Gastroesophageal sphincter (tissue), 4 donors: ENCODE measurements at places on chromosomes 11 and 22. TPM values are rescaled to one million over a fixed set of nuclear protein-coding genes. Genes with fewer than 3 reads are reported as not detected.
A peak's percentile ranks its signal among the peaks of the same experiment; 100 is the strongest.

DNA sequence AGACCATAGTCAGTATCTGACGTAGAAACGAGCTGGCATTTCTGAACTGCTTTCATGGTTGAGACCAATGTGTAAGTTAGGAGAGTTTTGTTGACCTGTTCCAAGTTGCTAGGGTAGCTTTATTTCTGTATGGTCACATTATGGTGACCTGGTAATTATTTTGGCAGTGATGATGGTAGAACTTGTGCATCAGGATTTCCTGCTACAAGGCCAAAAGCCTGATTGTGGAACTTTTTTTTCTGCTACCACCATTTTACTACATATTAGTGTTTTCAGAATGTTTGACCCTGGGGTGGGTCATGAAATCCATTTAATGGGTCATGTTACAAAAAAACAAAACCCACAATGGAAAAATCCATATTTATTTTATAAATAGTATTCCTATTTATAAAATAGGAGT, 18.9 kb downstream of the FBXO7 start:
- no peak for ATAC-seq

DNA sequence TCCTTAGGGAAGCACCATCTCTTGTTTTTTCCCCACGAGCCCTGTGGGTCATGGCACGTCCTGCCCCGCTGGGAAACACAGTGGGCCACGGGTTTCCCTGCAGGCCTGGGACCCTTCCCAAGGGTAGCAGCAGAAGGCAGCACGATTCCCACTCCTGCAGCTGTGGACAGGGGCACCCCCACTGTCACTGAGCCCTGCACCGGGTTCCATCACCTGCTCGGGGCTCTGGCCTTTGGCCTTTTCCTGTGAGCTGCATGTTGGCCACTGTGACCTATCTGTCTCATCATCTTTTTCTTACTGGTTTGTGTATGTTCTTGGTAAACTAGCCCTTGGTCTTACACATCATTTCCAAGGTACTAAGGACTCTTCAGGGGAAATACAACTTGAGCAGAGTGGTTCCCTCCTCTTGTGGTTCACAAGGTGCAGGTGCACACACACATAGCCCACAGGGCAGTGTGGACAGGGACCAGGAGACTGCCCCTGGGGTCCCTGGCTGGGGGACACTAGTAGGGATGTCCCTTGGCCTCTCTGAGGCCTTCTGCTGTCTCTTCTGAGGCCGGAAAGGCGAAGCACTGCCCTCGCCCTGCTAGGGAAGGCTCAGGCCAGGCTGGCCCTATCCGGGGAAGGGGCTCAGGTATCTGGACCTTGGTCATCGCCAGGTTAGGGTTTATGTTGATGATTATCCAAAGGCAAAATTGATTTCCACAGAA, 19.0 kb upstream of the TXNRD2 start:
- no peak for ATAC-seq

GRCh38 chr11:20261526-20261925, 101.3 kb upstream of the DBX1 start:
- ATAC-seq = no peak

GRCh38 chr11:11973361-11973800, 35.0 kb downstream of the DKK3 start:
- ATAC-seq = peak; percentile 79

- ATAC-seq = no peak
Measured at GRCh38 chr11:61460986-61461385, 31.1 kb downstream of the SDHAF2 start.

- no peak for ATAC-seq
Measured at GRCh38 chr11:22807855-22808570, 21.6 kb downstream of the SVIP start.

DNA sequence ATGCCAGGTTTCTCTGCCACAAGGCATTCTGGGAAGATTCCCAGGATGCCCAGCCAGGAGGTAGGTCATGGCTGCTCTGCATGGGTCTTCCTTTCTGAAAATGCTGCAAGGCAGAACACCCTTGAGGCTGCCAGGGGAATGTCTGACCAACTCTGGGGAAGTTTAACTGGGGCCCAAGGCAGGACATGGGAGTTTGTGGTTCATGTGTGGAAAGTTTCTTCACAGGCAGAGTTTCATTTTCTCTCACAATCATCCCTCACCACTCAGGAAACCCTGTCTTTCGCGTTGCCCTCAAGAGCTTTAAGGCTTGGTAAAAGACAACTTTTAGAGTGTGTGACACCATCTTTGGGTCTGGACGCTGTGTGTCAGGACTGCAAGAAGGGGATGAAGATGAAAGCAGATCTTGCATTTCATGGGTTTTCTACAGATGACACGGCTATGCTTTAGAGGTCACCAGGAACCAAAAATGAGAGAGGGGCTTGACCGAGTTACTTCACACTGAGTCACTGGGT, 133.5 kb downstream of the CD44 start:
- no peak for ATAC-seq

GRCh38 chr22:26565889-26566288, 24.0 kb downstream of the TPST2 start:
- ATAC-seq = no peak

DNA sequence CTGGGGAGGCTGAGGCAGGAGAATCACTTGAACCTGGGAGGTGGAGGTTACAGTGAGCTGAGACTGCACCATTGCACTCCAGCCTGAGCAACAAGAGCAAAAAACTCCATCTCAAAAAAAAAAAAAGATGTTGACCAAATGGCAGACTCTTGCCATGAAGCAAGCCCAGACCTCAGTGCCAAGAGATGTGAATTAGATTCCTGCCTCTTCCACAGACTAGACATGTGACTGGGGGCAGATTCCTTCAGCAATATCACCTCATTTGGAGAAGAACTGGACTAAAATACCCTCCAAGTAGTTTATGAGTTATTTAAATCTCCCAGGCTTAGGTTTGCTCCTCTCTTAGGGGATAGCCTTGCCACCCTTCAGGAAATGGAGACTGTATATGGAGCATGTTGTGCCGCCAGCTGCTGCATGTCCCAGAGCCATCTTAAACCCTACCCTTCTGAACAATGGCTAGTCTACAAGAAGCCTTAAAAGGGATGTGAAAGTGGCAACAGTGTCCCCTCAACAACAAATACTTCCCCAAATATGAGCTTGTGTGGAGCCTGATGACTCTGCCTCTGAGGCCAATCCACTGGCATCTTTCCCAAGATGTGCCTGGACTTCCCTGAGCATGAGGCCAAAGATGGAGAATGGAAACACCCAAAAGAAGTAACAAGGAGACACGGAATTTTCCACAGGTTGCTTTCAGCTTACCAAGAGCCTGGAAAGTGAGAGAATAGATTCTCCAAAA, 763 bp upstream of the MS4A7 start:
- ATAC-seq = peak; percentile 70

DNA sequence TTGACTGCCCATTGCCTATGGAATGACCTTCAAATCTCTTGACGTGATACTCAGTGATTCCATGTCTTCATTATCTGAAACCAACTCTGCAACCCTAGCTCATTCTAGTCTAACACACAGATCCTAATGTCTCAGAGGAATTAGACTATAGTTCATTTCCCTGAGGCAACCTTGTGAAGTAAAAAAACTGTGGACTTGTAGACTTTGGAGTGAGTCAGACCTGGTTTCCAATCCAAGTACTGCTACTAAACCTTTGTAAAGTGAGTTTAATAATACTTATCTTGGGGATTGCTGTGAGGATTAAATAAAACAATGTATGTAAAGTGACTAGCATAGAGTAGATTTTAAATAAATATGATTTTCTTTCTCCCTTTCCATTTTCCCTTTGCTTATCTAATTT, 226.1 kb downstream of the BLID start:
- no peak for ATAC-seq

- ATAC-seq = no peak
Measured at GRCh38 chr11:110287537-110287936, 8.9 kb downstream of the RDX start.

GRCh38 chr11:58586998-58587397, 8.1 kb downstream of the ZFP91 start:
- ATAC-seq = no peak

GRCh38 chr11:12067796-12068357, 42.5 kb upstream of the MICAL2 start:
- no peak for ATAC-seq

GRCh38 chr22:17818649-17819048, 44.4 kb upstream of the BID start:
- no peak for ATAC-seq

GRCh38 chr11:43447151-43447550, 88.4 kb downstream of the TTC17 start:
- ATAC-seq = no peak

DNA sequence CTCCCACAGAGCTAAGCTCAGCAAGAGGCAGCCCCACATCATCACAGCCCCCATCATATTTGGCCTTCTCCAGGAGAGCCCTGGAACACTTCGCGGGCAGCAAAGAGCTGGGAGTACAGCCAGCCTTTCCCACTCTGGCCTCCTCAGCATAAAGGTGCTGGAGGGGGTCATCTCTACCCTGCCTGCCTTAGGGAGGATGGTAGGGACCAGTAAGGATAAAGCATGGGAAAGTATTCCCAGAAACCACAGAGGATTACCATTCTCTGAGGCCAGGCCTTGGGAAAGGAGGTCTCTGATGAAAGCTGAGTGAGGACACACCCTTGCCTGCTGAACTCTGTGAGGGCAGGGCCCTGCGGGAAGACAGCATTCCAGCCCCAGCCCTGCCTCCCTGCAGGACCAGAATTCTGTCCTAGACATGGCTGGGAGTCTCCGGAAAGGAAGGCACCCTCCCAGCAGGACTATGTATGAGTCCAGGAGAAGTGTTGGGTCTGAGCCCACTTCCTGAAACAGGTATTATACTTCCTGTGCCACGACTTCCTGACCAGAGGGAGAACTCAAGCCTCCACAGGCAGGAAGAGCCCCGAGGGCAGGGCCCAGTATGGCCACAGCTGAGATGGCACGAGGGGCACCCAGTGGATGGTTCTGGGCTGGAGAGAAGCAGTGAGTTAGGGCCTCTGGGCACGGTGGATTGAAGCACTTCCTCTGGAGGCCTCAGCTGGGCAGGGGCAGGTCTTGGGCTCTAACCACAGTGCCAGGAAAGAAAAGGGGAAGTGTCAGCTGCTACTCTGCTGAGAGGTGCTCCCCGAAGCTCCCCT, 12.9 kb upstream of the CASTOR1 start:
- ATAC-seq = peak; percentile 64

- ATAC-seq = no peak
Measured at GRCh38 chr22:23526596-23527316, 53.3 kb downstream of the IGLL1 start.

GRCh38 chr11:131025020-131025419, 108.7 kb upstream of the SNX19 start:
- ATAC-seq = no peak

DNA sequence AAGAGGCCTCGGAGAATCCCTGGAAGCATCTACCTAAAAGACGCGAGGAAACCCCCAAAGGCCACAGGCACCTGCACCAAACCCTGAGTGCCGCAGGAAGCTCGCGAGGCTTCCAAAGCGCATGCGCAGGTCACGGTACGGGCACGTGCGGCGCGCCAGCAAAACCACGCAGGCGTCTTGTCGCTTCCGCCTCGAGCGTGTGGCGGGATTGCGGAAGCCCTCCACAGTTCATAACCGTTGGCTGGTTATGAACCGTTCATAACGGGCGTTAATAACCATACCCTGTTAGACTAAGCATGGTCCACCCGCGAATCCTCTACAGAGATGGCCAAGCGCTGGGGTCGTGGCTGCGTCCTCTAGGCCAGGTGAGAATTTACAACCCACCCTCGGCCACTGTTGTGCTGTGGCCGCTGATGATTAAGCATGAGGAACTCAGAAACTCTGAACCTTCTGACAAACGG, 46.4 kb downstream of the MORC2 start:
- peak; percentile 60 for ATAC-seq

GRCh38 chr22:32217465-32217864, 12.6 kb upstream of the RFPL2 start:
- no peak for ATAC-seq

DNA sequence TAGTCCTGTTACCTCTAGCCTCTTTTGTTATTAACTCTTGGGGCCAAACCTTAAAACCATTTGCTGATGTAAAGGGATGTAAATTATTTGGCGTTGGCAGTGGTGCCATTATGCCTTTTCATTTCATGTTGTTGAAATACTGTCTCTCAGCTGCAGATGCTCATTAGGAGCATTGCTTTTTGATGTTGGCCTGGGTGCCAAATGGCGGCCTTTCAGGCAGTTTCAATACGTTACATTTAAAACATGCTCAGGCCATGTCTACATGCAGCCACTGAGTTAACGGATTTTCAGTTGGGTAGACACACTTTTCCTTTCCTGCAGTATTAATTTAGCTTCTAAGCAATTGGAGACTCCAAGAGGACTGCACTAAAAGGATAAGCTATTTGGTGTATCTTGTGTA, 5.3 kb downstream of the NCAM1 start:
- ATAC-seq = no peak

GRCh38 chr11:19978668-19979518, 181.4 kb downstream of the DBX1 start:
- peak; percentile 48 for ATAC-seq

GRCh38 chr22:41501209-41501608, 32.3 kb downstream of the ACO2 start:
- ATAC-seq = peak; percentile 42

DNA sequence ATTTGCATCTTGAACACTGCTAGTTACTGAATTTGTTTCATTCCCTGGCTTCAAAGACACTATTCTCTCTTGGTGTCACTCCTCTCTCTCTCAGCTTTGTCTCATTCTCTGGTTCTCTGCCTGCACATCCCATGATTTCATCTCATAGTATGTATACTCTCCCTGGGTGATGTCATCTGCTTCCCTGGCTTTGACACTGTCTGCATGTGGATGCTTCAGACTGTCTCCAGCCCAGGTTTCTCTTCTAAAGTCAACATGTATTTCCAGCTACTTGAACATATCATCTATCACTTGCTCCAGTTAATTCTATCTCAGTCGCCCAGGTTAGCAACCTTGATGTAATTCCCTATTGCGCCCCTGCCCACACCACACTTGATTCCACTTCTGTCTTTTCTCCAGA, 9.3 kb upstream of the ACAT1 start:
- ATAC-seq = no peak

DNA sequence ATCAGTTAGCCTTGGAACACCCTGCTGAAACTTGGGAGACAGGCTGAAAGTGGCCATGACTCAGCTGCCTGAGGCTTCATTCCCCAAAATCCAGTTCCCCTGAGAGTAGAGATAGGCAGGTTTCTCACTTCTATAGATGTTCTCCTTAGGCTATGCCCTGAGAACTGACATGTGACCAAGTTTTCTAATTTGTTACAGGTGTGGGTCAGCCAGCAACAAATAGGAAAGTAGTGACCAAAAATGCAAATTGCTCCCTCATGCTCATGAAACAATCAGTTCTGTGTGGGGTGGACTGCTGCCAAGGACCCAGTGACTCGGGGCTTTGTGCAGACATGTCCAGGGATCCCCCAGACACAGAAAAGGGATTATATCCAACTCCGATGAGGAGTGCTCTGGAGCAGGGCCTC, 7.3 kb upstream of the CCDC15 start:
- ATAC-seq = no peak

- ATAC-seq = peak; percentile 24
Measured at GRCh38 chr11:124898711-124899110, 1.0 kb upstream of the ROBO4 start.

- ATAC-seq = no peak
Measured at GRCh38 chr11:88250566-88251242, 75.5 kb upstream of the RAB38 start.

The MRGPRF gene
- 152 TPM for total RNA-seq

The OR4C46 gene
- not detected for total RNA-seq

The NEFH gene
- total RNA-seq = 1.2 TPM

The OR2D2 gene
- total RNA-seq = not detected

The OR6T1 gene
- total RNA-seq = not detected

The ANO9 gene
- total RNA-seq = not detected

The GRIK4 gene
- 0.31 TPM for total RNA-seq

The SMTN gene
- total RNA-seq = 1,643 TPM

The KRTAP5-2 gene
- not detected for total RNA-seq

The SLC25A18 gene
- 1.6 TPM for total RNA-seq

The DDX25 gene
- not detected for total RNA-seq

The CHRM4 gene
- 1.3 TPM for total RNA-seq

The ENTHD1 gene
- not detected for total RNA-seq

The KRTAP5-9 gene
- total RNA-seq = not detected
